ENCODE measurements at places on chromosomes 7 and 10.

DNA sequence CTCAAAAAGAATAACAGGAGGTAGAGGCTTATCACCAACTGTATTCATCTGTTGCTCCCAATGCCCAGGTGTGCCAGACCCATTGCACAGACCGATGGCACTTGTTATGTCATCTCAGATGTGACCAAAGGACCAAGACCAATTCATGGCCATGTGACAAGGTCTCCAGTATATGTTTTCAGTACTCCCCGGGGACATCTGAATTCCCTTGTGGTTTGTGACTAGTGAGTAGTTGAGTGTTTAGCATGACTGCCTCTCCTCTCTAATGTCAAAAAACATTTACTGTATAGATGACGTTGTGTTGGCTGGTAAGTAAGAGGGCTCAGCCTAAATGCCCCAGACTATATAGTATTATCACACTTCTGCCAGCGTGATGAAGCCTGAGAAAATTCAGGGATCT lies 202.1 kb upstream of the SMIM30 start:
- no peak for DNase-seq

- no peak for DNase-seq
Measured at GRCh38 chr10:33410096-33410859, 75.8 kb upstream of the NRP1 start.

DNA sequence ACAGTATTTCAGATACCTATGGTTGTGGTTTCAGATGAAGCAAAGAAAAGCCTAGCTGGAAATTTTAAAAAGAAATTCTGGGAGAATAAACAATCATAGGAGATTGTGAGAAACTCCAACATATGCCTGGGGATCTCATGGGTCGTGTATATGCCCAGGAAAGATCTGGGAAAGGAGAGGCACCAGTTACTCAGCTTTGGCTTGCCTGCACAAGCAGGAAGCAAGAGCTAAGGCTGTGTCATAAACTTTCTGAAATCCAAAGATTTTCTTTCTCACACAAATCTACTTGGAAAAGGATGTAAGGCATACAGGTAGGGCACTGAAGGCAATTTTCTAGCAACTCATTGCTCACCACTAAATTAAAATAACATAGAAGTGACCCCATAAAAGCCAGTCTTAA lies 373.6 kb downstream of the CDC14C start:
- no peak for DNase-seq

GRCh38 chr7:22566592-22566991 lies 66.6 kb upstream of the STEAP1B start:
- no peak for DNase-seq

GRCh38 chr10:77383861-77384553 lies 253.6 kb downstream of the KCNMA1 start:
- DNase-seq, result no peak
